ENCODE measurements at places on chromosomes 11 and 22.
A peak's percentile ranks its signal among the peaks of the same experiment; 100 is the strongest.

GRCh38 chr22:25669253-25670069 is 72.5 kb upstream of the MYO18B start:
- no peak for DNase-seq

DNA sequence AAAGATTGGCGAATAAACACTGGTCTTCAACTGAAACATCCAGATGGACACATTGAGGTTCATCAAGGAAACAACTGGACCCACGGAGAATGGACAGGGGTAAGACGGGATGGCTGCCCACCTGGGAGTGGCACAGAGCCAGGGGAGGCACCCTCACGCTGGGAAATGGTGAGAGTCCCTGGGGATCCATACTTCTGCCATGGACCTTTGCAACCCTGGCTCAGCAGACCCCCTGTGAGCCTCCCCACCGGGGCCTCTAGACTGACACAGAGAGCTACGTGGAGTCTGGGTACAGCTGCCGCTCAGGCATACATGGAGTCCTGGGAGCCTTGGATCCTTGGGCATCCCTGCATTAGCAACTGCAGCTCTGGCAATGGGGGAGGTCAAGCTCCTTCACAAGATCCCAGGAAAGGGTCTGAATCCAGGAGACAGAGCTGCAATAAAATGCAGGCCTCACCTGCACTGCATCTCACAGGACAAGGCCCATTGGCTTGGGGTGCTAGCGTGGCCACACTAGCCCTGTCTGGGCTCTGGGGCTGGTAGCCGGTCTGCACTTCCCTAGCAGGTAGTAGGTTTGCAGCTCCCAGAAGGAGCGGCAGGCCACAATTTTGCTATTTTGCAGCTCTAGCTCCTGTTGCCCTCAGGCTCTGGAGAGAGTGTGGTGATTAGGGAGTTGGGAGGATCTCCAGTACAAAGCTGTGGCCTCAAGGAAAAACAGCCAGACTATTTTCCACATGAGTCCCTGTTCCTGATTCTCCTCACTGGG is 496.4 kb upstream of the LRRC4C start:
- no peak for DNase-seq

DNA sequence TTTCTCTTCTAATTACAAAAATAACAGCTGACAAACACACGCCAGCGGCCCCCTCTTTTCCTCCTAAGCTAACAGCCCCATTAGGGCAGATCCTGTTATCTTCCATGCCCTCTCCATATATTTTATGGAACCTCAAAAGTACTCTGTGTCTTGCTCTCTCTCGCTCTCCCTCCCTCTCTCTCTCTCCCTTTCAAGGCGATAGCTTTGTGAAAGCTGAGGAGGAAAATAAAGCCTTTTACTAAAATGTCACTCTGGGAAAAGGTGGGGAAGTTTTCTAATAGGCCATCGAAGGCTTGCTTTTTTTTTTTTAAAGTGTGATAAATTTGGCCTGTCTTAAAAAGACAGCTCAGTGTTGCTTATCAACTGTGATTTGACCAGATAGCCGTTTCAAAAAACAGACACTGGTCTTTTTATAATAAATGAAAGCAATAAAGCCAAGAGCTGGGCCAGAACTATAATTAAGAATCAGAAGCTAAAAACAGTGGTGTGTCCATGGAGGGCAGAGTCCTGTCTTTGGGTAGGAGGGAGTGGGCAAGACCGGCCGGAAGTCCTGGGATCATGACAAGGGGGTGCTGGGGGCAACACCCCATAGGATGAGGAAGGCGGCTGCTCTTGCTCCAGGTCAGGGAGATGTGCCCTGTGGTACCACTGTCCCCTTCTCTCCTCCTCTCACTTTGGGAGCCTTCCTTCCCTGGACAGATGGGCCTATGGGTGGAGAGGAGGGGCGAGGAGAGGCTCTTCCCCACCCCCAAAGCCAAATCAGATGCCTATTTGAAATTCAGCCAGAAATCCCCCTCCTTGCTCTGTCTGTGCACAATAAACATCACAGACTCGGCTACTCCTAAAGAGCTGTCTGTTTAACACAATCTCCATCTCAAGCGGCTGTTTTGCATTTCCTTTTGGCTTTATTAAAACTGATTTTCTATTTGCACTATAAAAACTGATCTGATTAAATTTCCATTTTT is 267.2 kb downstream of the BUD13 start:
- DNase-seq, result no peak

DNA sequence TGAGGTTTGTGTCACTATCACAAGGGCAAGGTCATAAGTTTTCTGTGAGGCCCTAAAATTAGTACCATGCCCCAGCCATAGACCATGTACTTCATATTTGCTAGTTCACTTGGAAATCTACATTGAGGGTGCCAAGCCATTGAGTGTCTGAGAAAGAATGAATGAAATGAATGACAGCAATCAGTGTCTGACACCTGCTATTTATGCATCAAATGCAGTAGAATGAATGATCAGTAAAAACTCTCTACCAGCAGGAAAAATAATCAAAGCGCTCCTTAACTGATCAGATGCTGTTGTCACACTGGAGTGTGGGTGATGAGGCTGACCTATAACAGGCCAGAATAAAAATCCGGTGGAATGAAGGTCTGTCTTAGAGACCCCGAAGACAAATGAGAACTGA is 467.9 kb upstream of the B3GAT1 start:
- DNase-seq, result no peak

DNA sequence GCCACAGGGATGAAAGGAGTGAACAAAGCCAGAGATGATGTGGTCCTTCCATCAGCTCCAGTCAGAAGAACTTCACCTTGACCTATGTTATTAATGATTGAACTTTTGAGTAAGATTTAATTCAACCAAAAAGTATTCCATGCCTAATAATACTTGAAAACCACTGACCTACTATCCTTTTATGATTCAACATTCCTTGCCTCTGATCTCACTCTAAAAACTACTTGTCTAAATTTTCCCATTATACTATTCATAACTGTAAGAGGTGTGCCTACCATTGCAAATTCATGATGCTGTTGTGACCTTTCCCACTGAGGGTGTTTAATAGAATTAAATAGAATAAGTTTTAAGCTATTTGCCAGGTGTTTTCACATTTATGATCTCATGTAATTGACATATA is 164.7 kb upstream of the GUCY1A2 start:
- no peak for DNase-seq

DNA sequence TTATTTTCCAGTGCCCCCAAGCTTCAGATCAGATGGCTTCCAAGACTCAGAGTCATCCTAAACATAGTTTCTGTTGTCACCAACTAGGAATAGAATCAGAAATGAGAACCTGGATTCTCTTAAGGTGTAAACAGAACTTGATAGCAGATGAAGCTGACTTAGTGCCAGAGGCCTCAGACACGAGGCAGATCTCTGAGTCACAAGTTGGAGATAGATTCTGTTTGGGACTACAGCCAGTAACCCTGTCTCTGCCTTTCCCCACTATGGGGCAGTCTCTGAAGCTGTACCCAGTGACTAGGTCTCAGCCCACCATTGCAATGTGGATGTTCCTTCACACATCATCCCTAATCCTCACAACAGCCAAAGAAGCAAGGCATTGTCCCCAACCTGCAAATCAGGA is 25.4 kb downstream of the NEU3 start:
- peak; percentile 46 for DNase-seq

GRCh38 chr22:46090631-46091201 is 59.6 kb upstream of the PPARA start:
- no peak for DNase-seq

- DNase-seq, result peak; percentile 56
Measured at GRCh38 chr11:62132191-62132590, 8.4 kb downstream of the INCENP start.

DNA sequence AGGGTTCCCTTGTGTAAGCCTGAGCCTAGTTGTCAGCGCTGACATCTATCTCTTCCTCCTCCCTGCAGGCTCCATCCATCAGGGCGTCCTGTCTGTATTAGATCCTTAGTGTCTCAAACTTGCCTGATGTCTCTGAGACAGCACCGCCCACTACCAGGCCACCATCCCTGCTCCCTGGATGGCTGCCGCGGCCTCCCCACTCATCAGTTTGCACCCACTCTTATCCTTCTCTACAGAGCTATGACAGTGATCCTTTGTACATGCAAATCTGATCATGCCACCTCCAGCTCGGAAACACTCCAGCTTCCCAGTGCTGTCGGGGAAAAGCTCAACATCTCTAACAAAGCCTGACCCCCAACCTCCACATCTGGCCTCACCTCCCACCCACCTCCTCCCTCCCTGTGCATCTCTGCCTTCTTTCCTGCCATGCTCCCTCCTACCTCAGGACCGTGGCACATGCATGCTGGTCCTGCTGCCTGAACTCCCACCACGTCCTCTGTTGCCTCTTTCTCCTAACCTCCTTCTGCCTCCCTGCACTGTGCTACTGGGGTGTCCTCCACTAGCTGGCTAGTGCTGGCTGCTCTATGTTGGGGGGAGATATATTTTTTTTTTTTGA is 61.6 kb upstream of the EIF3D start:
- DNase-seq, result no peak

DNA sequence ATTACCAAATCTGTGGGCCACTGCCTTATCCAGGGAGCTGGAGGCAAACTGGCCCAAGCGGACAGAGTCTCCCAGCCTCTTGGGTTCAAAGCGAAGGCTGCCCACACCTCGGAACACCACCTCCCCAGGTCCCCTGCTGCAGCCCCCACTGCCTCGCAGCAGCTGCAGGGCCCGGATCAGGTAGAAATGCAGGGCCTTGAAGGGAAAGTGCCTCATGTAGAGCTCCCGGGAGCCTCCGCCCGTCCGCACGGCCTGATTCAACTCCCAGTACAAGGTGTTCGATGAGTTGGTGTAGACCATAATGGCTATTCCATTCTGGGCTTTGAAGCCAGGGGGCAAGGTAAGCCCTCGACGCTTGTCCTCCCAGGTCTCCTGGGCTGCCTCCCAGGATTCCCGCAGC is 2.0 kb downstream of the ART5 start:
- no peak for DNase-seq

GRCh38 chr22:35478633-35479107 is 62.0 kb upstream of the RASD2 start:
- DNase-seq, result no peak

DNA sequence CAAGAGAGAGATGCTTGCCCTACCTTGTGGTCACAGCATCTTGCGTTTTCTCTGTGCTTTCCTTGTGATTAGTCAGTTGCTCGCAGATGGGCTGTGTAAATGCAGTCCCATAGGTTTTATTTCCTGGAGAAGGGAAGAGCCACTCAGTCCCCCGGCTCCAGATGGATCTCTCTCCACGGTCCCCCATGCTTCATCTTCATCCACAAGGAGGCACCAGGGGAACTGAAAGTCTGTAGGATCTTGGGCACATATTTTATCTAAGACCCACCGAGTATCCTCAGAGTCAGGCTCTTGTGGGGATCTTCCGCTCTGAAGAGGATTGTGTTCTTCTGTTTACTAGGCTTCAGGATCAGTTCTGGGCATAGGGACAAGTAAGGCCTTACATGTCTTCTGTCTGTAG is 66.8 kb upstream of the E2F8 start:
- no peak for DNase-seq

GRCh38 chr11:16609769-16610168 is 128.7 kb upstream of the C11orf58 start:
- no peak for DNase-seq

GRCh38 chr11:68889948-68890446 is 13.6 kb downstream of the MRPL21 start:
- DNase-seq, result no peak

DNA sequence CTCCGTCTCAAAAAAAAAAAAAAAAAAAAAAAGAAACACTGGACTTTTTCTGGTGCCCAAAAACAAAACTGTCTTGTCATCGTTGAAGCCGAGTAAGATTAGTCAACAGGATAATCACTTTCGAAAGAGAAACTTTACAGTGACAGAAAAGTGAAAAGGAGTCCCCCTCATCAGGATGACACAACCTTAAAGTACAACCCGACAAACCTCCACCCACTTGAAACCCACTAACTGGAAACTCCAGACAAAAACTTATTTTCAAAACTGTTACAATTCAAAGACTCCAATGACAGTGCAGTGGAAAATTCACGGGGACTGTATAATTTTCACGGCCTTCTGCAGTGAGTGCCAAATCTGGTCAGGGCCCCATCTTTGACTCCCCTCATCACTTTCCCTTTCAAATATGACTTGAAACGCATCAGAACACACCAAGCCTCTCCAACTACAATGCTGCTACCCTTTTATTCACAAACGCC is 1.3 kb downstream of the DENND5A start:
- DNase-seq, result peak; percentile 28

DNA sequence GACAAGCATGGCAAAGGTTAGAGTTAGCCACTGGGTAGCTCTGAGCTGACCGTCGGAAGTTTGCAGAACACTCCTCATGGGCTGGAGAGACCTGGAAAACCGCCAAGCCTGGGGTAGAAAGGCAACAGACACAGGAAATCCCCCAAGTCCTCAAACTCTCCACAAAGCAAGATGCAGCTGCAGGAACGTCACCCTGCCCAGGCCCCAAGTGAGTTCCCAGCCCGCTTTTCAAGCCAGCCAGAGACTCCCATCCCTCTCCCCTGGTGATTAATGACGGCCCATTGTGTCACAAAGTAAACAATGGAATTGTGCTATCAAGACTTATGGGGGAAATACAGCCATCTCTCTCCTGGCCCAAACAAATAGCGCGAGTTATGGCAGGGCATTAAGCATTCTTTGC is 633.0 kb downstream of the TBC1D22A start:
- DNase-seq, result no peak

- DNase-seq, result no peak
Measured at GRCh38 chr11:9752091-9752490, 88.2 kb downstream of the SWAP70 start.

DNA sequence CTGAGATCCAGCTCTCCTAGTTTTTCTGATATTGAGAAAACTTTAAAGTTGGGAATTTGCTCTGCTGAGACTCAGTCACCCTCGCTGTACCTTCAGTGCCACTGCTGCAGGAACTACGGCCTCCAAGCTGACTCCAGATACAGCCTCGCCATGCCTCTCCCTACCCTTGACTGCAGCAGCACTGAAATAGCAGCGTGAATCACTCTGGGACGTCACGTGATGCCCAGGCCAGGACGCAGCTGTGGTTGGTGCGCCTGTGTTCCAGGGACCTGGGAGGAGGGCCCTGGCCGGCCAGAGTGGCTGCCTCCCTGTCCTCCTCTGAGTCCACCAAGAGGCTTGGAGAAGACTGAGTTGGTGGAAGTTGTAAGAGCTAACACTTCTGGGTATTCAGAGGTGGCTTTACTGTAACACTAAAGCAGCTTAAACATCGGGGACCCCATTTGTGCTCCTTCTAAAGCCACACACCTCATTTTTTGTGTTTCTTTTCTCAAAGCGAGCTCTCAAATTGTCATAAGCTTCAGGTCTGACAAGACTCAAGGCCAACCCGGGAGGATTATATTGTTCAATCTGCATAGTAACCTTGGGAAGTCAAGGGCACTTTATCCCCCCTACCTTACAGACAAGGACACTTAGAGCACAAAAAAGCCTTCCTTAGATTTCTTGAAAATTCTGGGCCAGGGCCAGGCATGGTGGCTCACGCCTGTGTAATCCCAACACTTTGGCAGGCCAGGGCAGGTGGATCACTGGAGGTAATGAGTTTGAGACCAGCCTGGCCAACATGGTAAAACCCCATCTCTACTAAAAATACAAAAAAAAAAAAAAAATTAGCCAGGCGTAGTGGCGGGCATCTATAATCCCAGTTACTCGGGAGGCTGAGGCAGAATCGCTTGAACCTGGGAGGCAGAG is 4.2 kb upstream of the STIP1 start:
- peak; percentile 78 for DNase-seq

- DNase-seq, result peak; percentile 68
Measured at GRCh38 chr11:100562128-100562527, 125.0 kb upstream of the ARHGAP42 start.

- no peak for DNase-seq
Measured at GRCh38 chr22:46508491-46508999, 28.9 kb downstream of the CELSR1 start.

GRCh38 chr22:46661221-46661851 is 41.1 kb downstream of the GRAMD4 start:
- peak; percentile 63 for DNase-seq

Measured in RWPE1 (cell line).